NCI-H345 (cell line): ENCODE measurements at places on chromosomes 1 and 21.

DNA sequence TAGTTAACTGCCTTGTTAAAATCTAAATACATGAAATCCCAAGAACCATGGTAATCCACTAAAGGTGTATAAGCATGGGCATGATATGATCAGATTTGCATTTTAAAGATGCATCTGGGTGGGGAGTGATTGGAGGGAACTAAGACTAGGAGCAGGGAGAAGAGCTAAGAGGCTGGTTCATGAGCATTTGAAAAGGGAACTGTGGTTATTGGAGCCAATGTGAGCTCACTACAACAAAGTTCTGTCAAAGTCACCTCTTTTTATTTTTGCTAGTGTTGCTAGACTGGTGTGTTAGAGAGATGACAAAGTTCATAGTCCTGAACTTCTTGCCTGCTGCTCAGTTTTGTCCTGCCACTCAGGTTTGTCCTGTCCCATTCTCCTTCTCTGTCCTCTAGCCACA is 67.1 kb upstream of the LRRC8D start:
- DNase-seq: no peak

DNA sequence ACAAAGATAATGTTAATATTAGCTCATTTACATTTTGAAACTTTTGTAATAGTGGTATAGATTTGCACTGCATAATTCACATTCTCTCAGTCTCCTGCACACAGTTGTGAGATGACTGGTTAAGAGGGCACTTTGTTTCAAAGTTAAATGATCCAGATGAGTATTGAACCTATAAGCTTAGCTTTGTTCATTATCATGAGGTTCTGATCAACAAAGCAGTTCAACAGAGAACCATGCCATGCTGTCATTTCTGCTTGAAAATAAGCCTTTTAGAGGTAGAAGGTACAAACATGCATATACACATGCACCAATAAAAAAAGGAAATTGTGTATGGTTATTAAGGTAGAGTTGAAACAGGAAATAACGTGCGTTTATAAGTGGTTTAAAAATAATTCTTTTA is 4.8 kb downstream of the RAP1A start:
- no peak for DNase-seq

GRCh38 chr1:39675220-39675619 is 3.3 kb upstream of the NT5C1A start:
- no peak for DNase-seq

- DNase-seq: no peak
Observed at GRCh38 chr1:12305377-12305776, 75.5 kb downstream of the VPS13D start.

DNA sequence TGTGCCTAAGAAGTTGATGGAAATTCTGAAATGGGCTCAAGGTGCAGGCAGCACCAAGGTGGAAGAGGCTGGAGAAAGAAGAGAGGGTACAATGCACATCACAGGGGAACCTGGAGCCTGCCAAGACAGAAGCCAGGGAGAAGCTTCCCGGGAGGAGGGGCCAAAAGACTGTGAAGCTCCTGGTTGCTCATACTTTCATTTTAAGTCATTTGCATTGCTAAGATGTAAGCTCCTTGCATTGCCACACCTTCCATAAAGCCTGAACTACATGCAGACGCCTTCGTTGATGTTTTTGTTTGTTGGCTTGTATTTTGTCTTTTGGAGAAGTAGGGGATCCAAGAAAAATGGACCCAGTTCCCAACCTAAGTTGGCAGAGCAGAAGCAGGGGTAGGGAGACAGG is 69.0 kb downstream of the HMGB4 start:
- no peak for DNase-seq

DNA sequence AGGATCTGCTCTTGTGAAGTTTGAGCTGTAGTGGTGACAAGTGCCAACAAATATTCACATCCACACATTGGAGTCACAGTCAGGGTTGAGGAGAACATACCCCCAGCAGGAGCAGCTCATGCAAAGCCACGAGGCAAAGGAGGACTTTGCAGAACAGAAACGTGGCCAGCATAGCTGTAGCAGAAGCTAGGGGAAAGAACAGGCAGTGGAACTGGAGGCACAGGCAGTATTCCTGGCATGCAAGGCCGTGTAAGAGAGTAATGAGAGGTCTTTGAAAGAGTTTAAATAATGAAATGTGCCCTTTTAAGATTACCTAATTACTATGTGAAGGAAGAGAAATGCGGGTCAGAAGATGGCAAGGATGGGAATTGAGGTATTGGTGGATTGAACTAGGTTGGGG is 40.9 kb upstream of the IKBKE start:
- no peak for DNase-seq
